GM04503 (cell line): ENCODE measurements at places on chromosomes 12 and 14.

DNA sequence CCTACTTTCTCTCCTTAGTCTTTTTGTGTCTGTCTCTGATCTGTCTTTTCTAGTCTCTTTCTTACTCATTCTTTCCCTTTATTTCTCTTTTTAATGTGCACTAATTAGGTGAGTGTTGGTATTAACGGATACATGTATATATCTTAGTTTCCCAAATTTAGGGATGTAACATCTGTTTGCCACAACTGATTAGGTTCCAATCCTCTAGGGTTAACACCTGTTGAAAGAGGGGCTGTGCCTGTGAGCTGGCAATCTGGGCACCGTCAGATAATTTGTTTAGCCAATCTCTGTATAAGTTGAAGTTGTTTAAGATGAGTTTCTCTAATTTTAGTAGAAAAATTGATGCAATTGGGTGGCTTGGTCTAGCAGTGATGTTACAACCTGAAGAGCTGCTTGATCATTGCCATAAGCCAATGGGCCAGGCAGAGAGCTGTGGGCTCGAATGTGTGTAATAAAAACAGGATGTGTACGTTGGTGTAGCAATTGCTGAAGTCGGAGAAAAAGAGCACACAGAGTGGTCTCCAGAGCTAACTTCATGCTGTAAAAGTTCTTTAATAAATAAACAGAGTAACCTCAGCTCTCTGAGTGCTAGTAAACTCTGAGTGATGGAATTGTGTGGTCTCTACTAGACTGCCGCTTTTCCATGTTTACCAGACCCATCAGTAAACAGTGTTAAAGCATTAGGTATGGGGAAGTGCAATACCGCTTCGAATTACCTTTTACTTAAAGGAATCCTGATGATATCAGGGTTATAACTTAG, 18.3 kb upstream of the LYZ start:
- no peak for DNase-seq

GRCh38 chr12:12533238-12533829, 29.3 kb downstream of the DUSP16 start:
- no peak for DNase-seq

- DNase-seq, result no peak
These were observed 50.0 kb upstream of the PRIMA1 start for GRCh38 chr14:93838238-93838637.

DNA sequence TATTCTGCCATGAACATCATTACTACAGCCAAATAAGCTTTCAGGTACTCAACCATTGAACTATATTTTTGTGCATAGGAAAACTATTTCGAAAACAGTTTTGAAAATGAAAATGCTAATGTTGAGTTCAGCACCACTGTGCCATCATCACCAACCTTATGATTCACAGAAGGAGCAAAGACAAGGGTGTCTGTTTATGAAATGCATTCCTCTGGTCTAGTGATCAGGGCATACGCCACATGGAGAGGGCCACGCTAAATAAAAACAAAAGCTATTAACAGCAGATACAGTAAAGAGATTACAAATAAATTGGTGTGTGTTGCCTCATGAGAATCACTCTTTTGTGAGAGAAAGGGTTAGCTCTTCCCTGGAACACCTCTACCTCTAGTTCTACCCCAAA, 43.2 kb upstream of the BMAL2 start:
- no peak for DNase-seq

GRCh38 chr12:92337128-92337527, 191.5 kb upstream of the BTG1 start:
- DNase-seq, result no peak
